ENCODE measurements at places on chromosomes 13 and 19.

DNA sequence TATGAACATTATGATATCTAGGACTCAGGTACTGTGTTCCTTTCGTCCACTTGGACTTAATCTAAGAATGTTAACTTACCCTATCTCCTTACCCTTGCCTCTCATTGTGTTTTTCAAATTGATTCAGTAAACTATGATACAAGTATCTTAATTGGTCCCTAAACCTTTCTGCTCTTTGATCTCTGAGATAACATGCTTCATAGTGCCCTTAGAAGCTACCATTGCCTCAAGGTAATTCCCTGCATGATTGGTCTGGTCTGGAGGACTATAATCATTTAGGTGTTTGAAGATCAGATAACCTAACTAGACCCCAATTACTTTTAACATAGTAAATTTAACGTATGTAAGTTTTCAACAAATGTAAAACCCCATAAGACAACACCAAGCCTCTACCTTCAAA, 169.9 kb upstream of the NBEA start:
- no peak for DNase-seq

DNA sequence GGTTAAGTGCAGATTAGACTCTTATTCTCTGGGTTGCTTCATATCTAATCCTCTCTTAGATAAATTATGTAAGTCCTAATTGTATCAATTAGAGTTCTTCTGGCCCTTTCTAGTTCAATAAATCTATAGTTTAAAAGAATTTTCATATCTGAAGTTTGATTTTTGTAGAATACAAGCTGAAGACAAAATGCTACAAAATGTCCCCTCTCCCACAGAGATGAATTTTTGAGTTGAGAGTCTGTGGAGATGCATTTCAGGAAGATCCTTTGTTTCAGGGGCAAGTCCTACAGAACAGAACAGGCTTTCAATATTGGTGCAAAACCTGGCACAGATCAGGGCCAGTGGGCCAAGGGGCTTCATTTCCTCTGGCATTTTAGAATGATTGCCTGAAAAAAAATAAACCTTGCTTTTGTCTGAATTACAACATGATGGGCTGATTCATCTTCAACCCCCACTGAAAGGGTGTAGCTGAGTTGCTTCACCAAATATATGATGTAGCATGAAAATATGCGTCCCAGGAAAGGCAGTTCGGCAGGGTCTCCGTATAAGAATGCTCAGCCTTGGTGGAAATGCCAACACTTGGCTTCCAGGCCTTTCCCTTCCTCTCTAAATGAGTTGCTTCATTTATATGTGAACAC, 6.4 kb upstream of the IPO5 start:
- no peak for DNase-seq

- DNase-seq: peak; percentile 28
These were observed 37.8 kb downstream of the TNFSF14 start for GRCh38 chr19:6632002-6632621.

- DNase-seq: no peak
These were observed 4.1 kb downstream of the ARHGEF1 start for GRCh38 chr19:41886761-41887710.

DNA sequence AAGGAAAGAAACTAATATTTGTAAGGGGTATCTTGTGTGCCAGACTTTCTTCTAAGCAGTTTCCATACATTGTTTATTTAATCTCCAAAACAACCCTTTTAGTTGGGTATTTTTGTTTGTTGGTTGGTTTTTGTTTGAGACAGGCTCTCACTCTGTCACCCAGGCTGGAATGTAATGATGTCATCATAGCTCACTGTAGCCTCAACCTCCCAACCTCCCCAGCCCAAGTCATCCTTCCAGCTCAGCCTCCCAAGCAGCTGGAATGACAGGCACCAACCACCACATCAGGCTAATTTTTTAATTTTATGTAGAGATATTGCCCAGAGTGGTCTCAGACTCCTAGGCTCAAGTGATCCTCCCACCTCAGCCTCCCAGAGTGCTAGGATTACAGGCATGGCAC, 41.2 kb upstream of the LSM14A start:
- no peak for DNase-seq

DNA sequence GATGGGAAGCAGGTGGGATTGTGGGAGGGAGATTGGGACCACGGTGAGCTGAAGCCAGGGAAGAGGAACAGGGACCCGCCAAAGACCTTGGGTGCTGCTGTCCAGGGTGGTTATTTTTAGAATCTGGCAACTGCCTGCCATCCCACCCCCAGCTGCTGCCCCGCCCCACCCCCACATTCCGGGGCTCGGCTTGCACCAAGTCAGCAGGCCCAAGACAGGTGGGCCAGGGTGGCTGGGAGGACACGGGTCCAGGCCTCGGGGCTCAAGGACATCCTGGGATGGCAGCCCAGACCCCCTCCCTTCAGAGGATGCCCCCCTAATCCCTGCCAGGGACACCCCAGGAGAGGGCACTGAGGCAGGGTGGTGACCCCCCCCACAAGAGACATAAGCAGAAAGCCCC, 827 bp downstream of the CKM start:
- no peak for DNase-seq

Data from iPS DF 19.7 (cell line).